Peyer's patch (tissue), 4 donors: ENCODE measurements at places on chromosomes 5 and 9. TPM values are rescaled to one million over a fixed set of nuclear protein-coding genes. Genes with fewer than 3 reads are reported as not detected.

Gene SLC6A18
- not detected for total RNA-seq

- no peaks in the 10 kb centered on the region for H3K36me3 ChIP-seq
- H3K27me3 ChIP-seq: no peaks in the 10 kb centered on the region
- DNase-seq: no peak
- no peak overlapping the region for H3K4me3 ChIP-seq
- no peak overlapping the region for H3K27ac ChIP-seq
Observed at GRCh38 chr9:16138561-16139491, 586.0 kb downstream of the CCDC171 start.

Gene KIAA0825
- total RNA-seq: 5.9 TPM

GRCh38 chr9:103991698-103992097 is 102.4 kb upstream of the SMC2 start:
- H3K36me3 ChIP-seq: no peaks in the 10 kb centered on the region
- H3K27ac ChIP-seq: no peak overlapping the region
- H3K27me3 ChIP-seq: no peaks in the 10 kb centered on the region
- H3K4me1 ChIP-seq: no peaks in the 10 kb centered on the region
- no peak for DNase-seq

- peak within 1 kb of the TSS; percentile 95 for H3K4me3 ChIP-seq
- peak; percentile 69 for DNase-seq
- H3K4me1 ChIP-seq: no peaks in the 10 kb centered on the region
- H3K27ac ChIP-seq: peak within 1 kb of the TSS; percentile 90
Observed at GRCh38 chr5:115601701-115602590, at the start of gene TICAM2. Gene TICAM2, minus strand, starts transcription at chr5:115602479. Its CDS starts 21,223 bp downstream, at chr5:115581256.

DNA sequence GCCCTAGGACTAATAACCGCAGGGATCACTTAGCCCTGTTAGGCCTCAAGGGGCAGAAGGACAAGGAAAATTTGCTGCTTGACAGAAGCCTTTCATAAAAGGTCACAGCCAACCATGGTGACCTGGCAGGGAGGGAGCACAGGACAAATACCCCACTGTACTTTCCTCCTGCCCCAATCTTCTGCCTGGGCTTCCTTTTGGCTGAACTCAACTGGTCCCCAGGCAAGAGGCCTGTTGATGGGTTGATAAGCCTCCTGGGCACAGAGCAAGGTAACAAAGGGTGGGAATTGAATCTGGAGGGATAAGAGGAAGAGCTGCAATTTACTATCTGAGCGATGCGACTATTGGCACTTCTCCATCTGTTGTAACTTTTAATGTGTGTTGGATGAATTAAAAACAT is 392.9 kb downstream of the RASEF start:
- no peak overlapping the region for H3K4me3 ChIP-seq
- no peaks in the 10 kb centered on the region for H3K36me3 ChIP-seq
- no peaks in the 10 kb centered on the region for H3K4me1 ChIP-seq
- H3K27ac ChIP-seq: no peak overlapping the region

DNA sequence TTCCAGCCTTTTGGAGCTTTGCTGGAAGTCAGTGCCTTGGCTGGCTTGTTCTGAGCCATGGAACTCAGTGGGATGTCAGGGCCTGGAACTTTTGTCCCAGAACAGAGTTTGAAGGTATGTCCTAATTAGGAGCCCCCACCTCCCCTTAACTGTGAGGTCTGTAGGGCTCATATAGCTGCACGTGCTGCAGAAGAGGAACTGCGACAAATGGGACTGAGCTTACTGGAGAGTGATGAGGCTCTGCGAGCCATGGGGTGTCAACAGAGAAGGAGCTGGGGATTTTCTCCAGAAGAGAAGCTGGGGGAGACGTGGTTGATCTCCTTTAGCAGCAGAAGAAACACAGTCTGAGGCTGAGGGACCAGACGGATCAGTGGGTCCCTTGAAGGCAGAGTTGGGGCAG is 10.9 kb downstream of the TMEM8B start:
- H3K27ac ChIP-seq: no peak overlapping the region
- no peaks in the 10 kb centered on the region for H3K27me3 ChIP-seq
- no peaks in the 10 kb centered on the region for H3K36me3 ChIP-seq
- DNase-seq: no peak

Gene NEUROG1
- not detected for total RNA-seq

DNA sequence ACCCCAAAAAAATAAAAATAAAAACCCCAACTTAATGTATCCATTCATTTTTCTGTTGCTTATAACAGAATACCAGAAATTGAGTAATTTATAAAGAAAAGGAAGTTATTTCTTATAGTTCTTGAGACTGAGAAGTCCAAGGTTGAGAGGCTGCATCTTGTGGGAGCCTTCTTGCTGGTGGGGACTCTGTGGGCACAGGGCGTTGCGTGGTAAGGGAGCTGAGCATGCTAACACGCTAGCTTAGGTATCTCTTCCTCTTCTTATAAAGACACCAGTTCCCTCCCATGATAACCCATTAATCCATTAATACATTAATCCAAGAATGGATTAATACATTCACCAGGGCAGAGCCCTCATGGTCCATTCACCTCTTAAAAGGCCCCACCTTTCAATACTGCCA is 150.9 kb downstream of the ZSWIM6 start:
- no peaks in the 10 kb centered on the region for H3K36me3 ChIP-seq
- no peaks in the 10 kb centered on the region for H3K4me1 ChIP-seq
- no peak for DNase-seq
- H3K27me3 ChIP-seq: no peaks in the 10 kb centered on the region

Gene SURF4
- total RNA-seq: 202 TPM

Gene FGF1
- total RNA-seq: not detected

DNA sequence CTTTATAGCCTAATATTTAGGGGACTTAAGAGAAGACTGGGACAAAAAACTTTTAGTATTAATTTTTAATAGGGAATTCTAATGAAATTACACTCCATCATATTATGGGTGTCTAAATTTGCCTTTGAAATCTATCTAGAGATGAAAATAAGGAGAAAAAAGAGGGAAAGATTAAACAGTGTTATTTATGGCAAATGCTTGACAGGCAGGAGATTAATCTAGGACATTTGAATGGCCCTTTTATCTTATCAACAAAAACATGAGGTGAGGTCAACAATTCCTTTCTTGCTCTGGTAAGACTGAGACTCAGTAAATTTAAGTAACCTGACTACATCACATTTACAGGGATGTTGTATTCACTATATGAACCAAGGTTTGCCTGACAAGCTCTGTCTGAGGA is 852.8 kb upstream of the CTNND2 start:
- H3K27ac ChIP-seq: no peak overlapping the region
- no peaks in the 10 kb centered on the region for H3K4me1 ChIP-seq
- H3K27me3 ChIP-seq: no peaks in the 10 kb centered on the region
- H3K36me3 ChIP-seq: no peaks in the 10 kb centered on the region

DNA sequence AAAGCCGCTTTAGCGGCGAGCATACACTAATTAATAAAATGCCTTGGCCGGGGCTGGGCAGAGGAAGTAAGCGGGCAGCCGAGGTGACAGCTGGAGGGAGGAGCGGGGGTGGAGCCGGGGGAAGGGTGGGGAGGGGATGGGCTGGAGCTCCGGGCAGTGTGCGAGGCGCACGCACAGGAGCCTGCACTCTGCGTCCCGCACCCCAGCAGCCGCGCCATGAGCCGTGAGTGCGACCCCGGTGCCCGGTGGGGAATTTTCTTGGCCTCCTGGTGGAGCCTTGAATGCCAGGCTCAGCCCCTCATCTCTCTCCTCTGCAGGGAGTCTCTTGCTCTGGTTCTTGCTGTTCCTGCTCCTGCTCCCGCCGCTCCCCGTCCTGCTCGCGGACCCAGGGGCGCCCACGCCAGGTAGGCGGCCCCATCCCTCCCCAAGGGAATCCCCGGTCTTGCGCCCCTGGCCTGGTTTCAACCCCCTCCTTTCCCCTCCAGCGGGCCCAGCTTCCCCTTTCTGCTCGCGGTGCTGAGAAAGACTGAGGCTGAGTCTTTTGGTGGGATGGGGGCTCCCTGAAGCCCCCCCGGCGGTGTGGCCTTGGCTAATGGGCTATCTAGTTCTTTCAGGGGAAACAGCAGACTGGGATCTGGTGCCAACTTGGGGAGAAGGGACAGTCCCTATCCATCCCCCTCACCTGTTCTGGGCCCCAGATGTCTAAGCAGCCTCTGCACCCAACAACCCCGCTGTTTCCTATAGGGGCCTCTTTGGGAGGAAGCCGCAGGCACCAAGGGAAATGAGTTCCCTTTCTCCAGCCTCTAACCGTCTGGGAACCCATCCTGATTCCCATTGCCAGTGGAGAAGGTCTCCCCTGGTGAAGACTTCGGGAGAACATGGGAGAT is at the start of gene PTGS1:
TSS of gene PTGS1 (plus strand) at position 156 of the 887 bp plus-strand sequence. CDS start at position 217, 61 bp downstream.
- H3K36me3 ChIP-seq: no peaks in the 10 kb centered on the region
- H3K4me3 ChIP-seq: peak within 1 kb of the TSS; percentile 56
- no peaks in the 10 kb centered on the region for H3K27me3 ChIP-seq
- peak; percentile 62 for DNase-seq
- no peaks in the 10 kb centered on the region for H3K4me1 ChIP-seq

Gene SPAG8
- 0.94 TPM for total RNA-seq

GRCh38 chr9:21728781-21729180 is 73.7 kb upstream of the MTAP start:
- no peak overlapping the region for H3K4me3 ChIP-seq
- no peak for DNase-seq
- H3K4me1 ChIP-seq: no peaks in the 10 kb centered on the region
- no peaks in the 10 kb centered on the region for H3K27me3 ChIP-seq

- no peak overlapping the region for H3K27ac ChIP-seq
- no peak for DNase-seq
- H3K4me1 ChIP-seq: no peaks in the 10 kb centered on the region
- no peak overlapping the region for H3K4me3 ChIP-seq
- no peaks in the 10 kb centered on the region for H3K27me3 ChIP-seq
Observed at GRCh38 chr9:108812396-108813025, 43.3 kb downstream of the ACTL7B start.

Gene MLANA
- not detected for total RNA-seq

- H3K27ac ChIP-seq: no peak overlapping the region
- H3K36me3 ChIP-seq: peaks cover 1% of the 10 kb centered on the region
- H3K27me3 ChIP-seq: no peaks in the 10 kb centered on the region
- H3K4me3 ChIP-seq: no peak overlapping the region
- no peak for DNase-seq
- H3K4me1 ChIP-seq: no peaks in the 10 kb centered on the region
Observed at GRCh38 chr5:79285285-79285684, 49.4 kb downstream of the JMY start.

DNA sequence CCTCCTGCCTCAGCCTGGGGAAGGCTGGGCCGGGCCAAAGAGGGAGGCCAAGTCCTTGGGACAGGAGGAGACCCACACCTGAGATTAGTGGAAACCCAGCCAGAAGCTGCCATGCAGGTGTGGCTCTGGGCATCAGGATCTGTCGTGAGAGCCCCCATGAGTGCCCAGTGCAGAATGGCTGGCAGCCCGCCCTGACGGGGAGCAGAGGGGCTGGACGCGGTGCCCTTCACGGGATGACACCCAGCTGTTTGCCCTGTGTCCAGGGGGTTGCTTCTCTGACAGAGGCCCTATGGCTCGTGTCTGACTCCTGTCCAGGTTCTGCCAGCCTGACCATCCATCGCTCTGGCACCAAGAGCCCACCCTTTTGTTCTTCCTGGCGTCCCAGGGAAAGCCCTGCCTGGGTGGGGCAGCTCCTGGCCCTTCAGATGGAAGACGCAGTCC is 8.5 kb downstream of the DIPK1B start:
- no peak for DNase-seq
- H3K27ac ChIP-seq: no peak overlapping the region
- H3K36me3 ChIP-seq: no peaks in the 10 kb centered on the region
- H3K27me3 ChIP-seq: no peaks in the 10 kb centered on the region
- H3K4me1 ChIP-seq: peaks cover 7% of the 10 kb centered on the region

GRCh38 chr9:83342731-83343130 is 195.5 kb downstream of the FRMD3 start:
- H3K4me1 ChIP-seq: no peaks in the 10 kb centered on the region
- H3K27me3 ChIP-seq: no peaks in the 10 kb centered on the region
- no peaks in the 10 kb centered on the region for H3K36me3 ChIP-seq
- DNase-seq: no peak
- no peak overlapping the region for H3K27ac ChIP-seq
- H3K4me3 ChIP-seq: no peak overlapping the region

DNA sequence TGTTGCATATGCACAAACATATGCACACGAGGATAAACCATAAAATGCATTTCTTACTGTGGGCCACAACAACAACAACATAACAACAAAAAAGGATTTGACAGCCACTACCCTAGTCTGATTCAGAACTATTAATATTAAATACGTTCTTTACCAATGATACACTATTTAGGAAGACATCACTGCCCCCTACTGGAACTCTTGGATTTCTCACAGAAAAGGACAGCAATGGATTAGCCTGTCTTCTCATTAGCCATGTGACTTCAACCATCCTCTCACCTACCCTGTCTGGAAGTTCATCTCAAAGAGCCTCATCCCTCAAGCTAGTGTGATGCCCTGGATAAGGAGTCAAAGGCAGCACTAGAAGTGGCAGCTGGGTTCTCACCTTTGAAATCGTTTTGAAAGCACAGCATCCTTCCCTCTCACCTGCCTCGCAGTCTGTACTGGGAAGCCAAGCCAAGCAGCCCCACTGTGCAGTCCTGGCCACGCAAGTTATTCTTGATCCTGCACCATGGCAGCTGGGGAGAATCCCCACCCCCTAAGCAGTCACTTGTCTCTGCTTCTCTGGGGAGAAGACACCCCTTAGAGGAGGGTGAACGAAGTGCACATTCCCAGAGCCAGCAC is 64.6 kb downstream of the SH3TC2 start:
- no peaks in the 10 kb centered on the region for H3K36me3 ChIP-seq
- no peak overlapping the region for H3K4me3 ChIP-seq
- no peak for DNase-seq
- no peaks in the 10 kb centered on the region for H3K4me1 ChIP-seq
- no peak overlapping the region for H3K27ac ChIP-seq

Gene RNF183
- total RNA-seq: not detected

GRCh38 chr9:131366761-131367401 is 27.0 kb upstream of the PRRC2B start:
- H3K27me3 ChIP-seq: no peaks in the 10 kb centered on the region
- no peak for DNase-seq
- no peaks in the 10 kb centered on the region for H3K4me1 ChIP-seq
- H3K36me3 ChIP-seq: no peaks in the 10 kb centered on the region
- H3K4me3 ChIP-seq: no peak overlapping the region

Gene SET
- total RNA-seq: 72.3 TPM

DNA sequence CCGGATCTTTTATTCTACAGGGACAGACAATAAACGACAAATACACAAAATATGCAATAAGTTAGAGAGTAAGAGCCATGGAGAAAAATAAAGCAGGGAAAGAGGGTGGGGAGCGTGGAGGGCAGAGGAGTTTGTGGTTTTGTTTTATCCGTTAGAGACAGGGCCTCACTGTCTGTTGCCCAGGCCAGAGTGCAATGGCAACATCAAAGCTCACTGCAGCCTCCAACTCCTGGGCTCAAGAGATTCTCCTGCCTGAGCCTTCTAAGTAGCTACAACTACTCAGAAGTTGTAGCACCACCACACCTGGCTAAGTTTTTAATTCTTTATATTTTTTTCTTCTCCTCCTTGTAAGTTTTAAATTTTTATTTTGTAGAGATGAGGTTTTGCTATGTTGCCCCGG is 54.5 kb upstream of the CTNNA1 start:
- H3K27ac ChIP-seq: no peak overlapping the region
- DNase-seq: no peak
- no peaks in the 10 kb centered on the region for H3K36me3 ChIP-seq
- no peaks in the 10 kb centered on the region for H3K4me1 ChIP-seq

- no peaks in the 10 kb centered on the region for H3K27me3 ChIP-seq
- H3K4me3 ChIP-seq: no peak overlapping the region
- no peak overlapping the region for H3K27ac ChIP-seq
- no peak for DNase-seq
- H3K4me1 ChIP-seq: no peaks in the 10 kb centered on the region
Observed at GRCh38 chr5:122321921-122322320, 9.9 kb downstream of the SNCAIP start.
